ENCODE measurements at places on chromosomes 4 and X.

- DNase-seq: no peak
Observed at GRCh38 chrX:43551590-43551989, 104.5 kb upstream of the MAOA start.

DNA sequence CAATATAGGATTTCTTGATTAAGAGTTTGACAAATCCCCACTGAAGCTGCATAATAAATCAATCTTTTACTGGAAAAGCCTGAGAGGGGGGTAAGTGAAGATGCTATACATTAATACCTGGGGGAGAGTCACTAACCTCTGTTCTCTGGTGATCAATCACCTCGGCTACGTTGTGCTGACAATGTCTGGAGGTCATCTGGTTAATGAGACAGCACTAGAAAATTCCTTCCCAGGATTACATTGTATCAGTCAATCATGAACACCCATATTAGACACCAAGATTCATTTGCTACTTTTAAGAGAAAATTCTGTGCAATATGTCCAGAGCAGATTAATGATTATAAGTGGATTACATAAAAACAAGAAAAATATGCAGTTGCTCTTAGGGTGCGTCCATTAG is 408.3 kb downstream of the PDHA2 start:
- DNase-seq: no peak

GRCh38 chr4:152374153-152374552 is 161.7 kb downstream of the FBXW7 start:
- DNase-seq: no peak

- DNase-seq: no peak
Observed at GRCh38 chr4:54703182-54703581, 45.4 kb downstream of the KIT start.

- no peak for DNase-seq
Observed at GRCh38 chr4:107083-107443, 17.2 kb upstream of the ZNF718 start.

DNA sequence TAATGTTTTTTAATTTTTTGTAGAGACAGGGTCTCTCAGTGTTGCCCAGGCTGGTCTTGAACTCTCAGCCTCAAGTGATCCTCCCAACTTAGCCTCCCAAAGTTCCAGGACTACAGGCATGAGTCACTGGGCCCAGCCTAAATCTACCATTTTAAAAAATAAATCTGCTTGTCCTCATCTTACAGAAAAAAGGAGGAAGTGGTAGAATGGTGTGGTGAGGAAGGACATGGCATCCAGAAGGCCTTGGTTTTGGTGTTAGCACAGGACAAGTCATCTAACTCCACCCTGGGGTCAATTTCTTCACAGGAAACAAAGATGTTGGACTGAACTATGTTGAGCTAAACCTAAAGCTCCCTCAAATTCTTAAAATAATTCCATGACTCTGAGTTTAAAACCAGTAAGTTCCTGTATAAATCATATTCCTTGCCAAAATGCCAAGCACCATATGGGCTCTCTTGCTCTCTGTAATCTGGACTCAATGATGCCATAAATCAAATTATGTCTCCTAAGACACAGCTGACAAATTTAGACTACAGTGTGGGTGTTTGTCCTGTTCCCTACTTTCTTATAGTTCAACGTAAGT is 253.9 kb upstream of the NOCT start:
- no peak for DNase-seq

DNA sequence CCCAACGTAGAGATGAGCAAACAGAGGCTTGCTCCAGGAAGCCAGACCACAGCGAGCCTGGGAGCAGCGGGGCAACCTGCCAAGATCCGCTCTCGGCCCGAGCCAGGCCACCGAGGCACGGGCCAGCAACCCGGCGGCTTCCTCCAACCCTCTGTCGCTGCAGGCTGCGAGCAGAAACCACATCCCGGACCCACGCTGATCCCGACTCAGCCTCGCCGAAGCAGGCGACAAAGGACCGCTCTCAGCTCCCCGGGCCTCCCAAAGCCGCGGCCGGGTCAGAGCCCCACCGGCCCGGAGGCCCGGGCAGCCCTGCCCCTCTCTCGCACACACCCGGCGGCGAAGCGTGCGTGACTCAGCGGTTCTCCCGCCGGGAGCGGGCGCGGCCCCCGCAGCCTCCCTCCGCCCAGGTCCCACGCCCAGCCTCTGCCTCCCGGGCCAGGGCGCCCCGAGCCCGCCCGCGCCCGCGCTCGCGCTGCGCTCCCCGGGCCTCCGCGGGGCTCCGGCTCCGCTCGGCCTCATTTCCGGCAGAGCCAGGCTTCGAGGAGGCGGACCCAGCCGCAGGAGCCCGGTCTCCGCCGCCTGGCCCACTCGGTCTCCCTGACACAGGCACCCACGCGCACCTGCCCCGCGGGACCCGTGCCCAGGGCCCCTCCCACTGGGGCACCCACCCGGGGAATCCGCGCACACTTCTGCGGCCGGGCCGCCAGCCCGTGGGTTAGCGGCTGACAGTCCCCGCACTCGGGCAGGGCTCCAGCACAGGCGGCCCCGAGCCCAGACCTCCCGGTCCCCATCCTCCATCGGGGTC is 1.7 kb downstream of the PPP2R2C start:
- DNase-seq: no peak

DNA sequence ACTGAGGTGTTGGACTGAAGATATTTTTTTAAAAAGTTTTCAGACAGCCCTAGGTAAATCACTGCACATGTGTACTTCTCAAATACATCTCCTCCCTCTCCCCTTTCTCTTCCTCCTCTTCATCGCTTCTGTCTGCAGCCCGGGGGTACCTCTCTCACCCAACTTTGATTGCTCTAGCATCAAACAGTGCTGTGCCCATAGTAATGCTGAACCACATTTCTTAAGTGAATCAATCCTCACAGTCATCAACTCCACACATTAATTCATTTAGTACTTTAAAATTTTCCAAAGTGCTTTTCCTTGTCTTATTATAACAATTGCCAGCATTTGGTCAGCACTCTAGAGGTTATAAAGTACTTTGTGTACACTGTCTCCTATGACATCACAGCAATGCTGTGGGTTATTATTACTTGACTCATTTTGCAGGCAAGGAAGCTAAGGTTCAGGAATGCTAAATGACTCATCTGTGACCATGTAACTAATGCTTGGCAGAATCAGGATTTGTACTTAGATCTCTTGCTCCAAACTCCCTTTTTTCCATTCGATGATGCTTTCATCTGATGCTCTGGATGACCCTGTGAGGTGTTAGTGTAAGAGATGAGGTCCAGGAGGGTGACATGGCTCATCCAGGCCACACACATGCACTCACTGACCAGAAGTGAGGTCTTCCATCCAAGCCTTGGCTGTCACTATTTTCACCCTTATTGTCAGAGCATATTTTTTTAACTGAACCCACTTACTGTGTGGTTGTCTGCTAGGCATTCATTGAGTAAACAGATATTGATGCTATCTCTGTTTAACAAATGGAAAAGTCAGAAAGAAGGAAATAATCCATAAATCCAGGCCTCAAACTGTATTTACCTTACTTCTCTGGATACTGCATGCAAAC is 58.8 kb downstream of the RHOH start:
- no peak for DNase-seq

GRCh38 chr4:89009115-89009514 is 47.9 kb downstream of the FAM13A start:
- DNase-seq: no peak
